Left ventricle myocardium superior (tissue), 1 donor: ENCODE measurements at places on chromosomes 6 and 20.

- DNase-seq: no peak
Measured at GRCh38 chr6:105757512-105758200, 328.5 kb upstream of the PRDM1 start.

- no peak for DNase-seq
Measured at GRCh38 chr6:111469543-111469942, 13.5 kb downstream of the REV3L start.

- no peak for DNase-seq
Measured at GRCh38 chr6:33015798-33016197, 6.4 kb upstream of the HLA-DOA start.

DNA sequence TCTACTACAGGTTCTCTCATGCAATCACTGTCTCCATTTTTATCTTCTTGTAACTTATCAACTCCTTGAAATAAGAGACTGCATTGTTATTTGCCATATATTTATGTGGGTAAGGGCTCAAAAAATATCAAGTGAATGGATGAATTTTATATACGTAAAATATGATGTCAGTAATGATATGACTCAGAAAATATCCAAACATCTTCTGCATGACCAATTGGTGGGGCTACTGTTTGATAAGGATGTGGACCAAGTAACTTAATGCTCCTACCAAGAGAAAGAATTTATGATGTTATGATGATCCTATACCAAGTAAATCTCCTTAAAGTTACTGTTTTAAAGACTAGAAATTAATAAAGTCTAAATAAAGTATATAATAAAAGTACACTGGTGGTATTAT, 103.7 kb downstream of the OGFRL1 start:
- no peak for DNase-seq

DNA sequence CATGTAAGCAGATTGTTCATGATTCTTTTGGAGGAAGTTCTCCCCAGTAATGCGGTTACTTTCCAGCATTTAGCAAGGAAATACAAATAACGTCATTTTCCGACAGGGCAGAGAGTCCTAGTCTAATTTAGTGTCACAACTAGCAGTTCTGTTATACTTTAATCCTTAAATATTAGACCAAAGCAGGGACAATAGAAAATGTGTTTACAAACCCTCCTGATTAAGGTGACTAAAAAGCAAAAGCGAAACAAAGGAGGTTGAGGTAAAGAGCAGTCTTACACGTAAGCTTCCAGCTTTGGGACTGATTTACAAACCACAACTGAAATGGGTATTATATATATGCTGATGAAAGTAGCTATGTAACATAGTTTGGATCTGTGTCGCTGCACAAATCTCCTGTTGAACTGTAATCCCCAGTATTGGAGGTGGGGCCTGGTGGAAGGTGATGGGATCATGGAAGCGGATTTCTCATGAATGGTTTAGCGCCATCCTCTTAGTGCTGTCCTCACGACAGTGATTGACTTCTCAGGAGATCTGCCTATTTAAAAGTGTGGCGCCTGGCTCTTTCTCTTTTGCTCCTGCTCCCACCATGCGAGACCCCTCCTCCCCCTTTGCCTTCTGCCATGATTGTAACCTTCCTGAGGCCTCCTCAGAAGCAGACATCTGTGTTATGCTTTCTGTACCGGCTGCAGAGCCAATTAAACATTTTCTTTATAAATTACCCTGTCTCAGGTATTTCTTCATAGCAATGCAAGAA, 81.9 kb downstream of the PLCB1 start:
- no peak for DNase-seq

- no peak for DNase-seq
Measured at GRCh38 chr6:21349834-21350233, 243.7 kb upstream of the SOX4 start.
